Activated CD4-positive, alpha-beta T cell treated with anti-CD3 and anti-CD28 coated beads for 4 hours (primary cell): ENCODE measurements at places on chromosomes 7 and 10.

GRCh38 chr7:40329601-40330153, 194.9 kb downstream of the SUGCT start:
- DNase-seq, result no peak

- no peak for DNase-seq
These were observed 20.6 kb downstream of the RGR start for GRCh38 chr10:84265418-84265817.

DNA sequence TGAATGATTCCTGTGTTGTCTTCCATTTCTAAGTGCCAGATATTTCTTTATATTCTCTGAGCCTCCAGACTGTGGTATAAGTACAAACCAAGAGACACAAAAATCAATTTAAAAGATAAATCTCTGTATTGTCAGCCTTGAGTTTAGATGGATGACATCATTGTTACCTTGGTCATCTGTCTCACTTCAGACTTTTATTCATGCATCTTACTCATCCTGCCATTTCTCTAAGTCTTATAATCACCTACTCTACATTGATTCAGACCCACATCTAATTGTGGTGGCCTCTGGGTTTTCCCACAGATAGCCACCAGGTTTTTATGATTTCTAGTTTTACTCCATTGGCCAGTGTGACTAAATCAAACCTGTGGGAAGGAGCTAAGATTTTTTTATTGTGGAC, 26.8 kb upstream of the HDAC9 start:
- no peak for DNase-seq

DNA sequence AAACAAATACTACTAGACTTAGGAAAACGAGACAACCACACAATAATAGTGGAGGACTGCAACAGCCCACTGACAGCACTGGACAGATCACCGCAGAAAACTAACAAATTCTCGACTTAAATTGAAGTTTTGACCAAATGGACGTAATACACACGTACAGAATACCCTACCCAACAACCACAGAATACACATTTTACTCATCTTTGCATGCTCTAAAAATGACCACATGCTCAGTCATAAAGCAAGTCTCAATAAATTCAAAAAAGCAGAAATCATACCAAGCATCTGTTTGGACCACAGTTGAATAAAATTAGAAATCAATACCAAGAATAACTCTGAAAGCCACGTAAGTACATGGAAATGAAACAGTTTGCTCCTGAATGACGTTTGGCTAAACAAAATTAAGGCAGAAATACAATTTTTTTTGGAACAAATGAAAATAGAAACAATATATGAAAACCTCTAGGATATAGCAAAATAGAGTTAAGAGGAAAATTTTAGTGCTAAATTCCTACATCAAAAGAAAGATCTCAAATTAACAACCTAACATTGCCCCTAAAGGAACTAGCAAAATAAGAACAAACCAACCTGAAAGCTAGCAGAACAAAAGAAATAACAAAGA, 30.6 kb downstream of the MAPK8 start:
- DNase-seq, result no peak

GRCh38 chr10:24408365-24408764, 199.4 kb downstream of the KIAA1217 start:
- no peak for DNase-seq

- DNase-seq, result no peak
These were observed 1180.3 kb downstream of the TYW1 start for GRCh38 chr7:68176974-68177373.

DNA sequence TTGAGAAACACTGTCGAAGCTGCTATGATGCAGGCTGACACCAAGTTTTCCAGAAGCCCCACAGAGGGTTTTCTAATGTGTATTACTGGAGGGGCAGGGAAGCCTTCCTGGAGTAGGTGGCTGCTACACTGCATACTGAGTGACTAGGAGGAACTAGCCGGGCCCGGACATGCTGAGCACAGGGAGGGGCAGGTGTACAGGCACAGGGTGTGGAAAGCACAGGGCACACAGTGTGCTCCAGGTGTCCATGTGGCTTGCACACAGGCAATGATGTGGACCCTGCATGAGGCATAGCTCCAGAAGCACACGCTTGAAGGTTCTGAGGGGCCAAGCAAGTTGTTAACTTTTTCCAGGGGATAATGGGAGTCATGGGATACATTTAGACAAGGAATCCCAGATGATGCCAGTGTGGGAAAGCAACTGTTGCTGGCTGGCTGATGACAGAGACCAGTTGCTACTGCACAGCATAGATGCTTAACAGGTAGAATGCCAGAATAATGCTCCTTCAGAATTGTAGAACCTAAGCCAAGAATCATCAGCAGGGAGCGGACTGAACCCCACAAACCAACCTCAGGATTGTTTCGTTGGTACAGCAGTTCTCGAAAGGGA, 14.6 kb downstream of the DHX32 start:
- no peak for DNase-seq

DNA sequence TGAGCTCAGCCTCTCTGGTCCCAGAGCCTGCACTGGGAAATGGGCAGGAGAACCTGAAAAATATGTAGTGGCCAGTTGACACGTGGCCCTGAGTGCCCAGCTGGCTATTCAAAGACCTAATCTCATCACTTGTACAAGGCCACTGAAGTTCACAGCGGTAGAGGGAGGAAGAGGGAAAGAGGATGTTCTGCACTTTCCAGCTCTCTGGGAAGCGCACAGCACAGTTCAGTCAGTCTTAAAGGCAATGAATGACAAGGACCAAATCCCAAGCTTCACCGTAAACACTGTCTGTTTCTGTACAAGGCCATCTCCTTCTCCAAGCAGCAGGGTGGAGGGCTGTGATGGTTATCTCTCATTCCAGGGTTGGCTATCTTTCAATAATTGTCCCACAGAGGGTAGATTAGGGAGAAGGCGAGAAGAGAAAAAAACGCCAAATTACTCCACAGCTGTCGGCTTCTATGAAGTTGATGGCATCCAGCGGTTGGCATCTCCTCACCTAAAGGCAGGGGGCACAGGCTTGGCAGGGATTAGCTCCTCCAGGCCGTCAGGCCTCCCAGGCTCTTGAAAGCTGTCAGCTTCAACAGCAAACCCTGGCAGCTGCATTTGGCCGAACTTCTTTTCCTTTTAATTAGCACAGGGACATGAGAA, 10.6 kb downstream of the SFMBT2 start:
- no peak for DNase-seq

DNA sequence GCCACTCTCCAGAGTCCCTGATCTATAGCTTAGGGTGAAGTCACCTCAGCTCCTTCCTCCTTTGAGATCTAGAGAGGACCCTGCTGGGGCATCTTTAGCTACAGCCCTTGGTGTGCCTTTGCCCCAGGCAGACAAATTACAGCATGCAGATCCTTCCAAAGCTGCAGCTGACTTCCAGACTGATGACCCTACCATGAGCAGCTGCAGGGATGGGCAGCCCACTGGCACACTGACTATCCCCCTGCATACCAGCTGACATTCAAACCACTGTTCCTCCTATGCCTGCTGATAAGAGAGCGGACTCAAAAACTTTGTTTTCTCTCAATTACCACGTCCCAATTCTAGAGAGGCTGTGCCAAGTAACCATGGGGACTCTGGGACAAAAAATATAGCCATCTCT, 70.6 kb downstream of the COL13A1 start:
- no peak for DNase-seq

DNA sequence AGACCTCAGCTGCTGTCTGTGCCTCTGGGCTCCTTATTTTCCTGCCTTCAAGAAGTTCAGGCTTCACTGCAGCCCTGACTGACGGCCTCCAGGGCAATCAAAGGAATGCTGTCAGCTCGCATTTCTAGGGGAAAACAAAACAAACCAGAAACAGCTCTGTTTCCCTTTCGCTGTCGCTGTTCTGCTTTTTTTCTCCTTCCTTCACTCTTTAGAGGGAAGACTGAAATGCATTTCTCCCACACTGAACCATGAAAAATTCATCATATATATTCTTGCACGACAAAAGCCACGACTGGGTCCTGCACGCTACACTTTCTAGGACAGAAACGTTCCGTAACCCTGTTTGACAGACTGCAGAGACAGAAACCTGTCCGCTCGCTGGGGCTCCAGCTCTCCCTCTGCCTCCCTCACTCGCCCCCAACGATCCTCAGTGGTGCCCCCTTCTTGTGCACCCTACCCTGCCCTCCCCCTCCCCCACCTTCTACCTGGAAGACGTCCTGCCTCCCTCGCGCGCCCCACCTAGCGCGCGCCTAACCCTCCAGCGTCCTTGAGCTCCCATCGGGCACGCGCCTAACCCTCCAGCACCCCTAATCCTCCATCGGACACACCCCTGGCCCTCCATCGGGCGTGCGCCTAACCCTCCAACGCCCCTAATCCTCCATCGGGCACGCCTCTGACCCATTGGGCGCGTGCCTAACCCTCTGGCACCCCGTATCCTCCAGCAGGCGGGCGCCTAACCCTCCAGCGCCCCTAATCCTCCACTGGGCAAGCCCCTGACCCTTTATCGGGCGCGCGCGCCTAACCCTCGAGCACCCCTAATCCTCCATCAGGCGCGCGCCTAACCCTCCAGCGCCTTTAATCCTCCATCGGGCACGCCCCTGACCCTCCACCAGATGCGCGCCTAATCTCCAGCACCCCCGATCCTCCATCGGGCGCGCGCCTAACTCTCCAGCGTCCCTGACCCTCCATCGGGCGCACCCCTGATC, 37.1 kb downstream of the SVOPL start:
- no peak for DNase-seq

GRCh38 chr7:158805937-158806336, 23.4 kb downstream of the ESYT2 start:
- DNase-seq, result no peak

GRCh38 chr10:90162271-90162853, 461.0 kb downstream of the KIF20B start:
- no peak for DNase-seq

- DNase-seq, result peak; percentile 16
These were observed 546.5 kb upstream of the STEAP1 start for GRCh38 chr7:89607792-89608191.

DNA sequence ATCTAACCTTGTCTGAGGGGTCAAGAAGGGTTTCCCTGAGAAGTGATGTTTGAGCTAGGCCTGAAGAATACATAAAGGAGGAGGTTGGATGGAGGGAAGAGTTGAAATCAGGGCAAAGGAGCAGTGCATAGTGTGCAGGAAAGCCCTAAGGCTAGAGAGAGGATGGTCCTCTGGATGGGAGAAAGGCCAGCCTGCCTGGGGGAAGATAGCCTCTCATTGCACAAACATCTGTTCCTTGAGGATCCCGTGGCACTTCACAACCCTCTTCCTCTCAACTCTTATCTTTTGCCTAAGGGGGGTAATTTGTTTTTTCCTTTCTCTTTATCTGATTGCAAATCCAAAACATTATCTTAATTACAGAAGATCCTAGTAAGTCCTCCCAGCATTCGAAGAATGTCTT, 35.7 kb downstream of the STAMBPL1 start:
- no peak for DNase-seq

- no peak for DNase-seq
These were observed 4.6 kb downstream of the GTPBP4 start for GRCh38 chr10:992871-993270.

GRCh38 chr10:86108696-86109095, 257.9 kb downstream of the GRID1 start:
- no peak for DNase-seq

GRCh38 chr7:36131026-36131425, 22.0 kb upstream of the EEPD1 start:
- no peak for DNase-seq

GRCh38 chr7:120955577-120956149, 5.1 kb downstream of the ING3 start:
- DNase-seq, result no peak

DNA sequence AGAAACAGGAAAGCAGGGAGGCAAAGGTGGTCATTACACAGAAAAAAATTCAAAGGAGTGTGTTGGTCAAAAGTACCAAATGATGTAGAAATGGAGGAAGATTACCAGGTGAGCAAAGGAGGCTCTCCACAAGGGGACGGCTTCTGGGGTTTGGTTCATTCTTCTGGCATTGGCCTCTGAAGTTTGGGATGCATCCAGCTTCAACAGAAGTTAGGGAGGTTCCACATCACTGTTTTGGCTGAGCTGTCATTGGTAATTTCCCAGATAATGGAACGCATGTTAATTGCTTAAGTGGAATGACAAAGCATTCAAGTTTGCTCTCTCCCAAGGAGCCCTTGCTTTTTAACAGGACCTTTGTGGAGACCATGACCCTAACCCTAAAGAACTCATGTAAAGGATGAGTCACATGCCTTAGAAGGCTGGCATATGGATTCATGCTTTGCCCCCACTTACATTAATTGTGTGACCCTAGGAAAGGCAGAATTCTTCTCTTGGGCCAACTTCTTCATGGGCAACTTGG, 398.6 kb downstream of the GPAM start:
- no peak for DNase-seq

- DNase-seq, result no peak
These were observed 2.8 kb upstream of the GPRIN2 start for GRCh38 chr10:46559231-46559671.

DNA sequence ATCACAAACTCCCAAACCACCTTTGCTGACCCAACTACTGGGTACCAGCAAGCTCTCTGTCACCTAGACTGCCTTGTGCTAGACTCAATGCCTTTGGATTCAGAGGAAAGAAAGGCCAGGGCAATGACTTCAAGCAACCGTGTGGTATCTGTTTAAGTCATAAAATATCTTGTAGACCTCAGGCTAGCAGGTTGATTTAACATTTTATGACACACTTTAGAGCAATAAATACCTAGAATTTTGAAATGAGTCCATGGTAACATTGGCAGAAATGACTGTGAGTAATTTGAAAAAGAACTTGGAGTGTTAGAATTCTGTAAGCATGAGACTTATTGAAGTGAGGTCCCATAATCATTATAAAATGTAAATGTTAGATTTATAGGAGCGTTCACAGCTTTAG, 87.2 kb downstream of the TWIST1 start:
- no peak for DNase-seq

DNA sequence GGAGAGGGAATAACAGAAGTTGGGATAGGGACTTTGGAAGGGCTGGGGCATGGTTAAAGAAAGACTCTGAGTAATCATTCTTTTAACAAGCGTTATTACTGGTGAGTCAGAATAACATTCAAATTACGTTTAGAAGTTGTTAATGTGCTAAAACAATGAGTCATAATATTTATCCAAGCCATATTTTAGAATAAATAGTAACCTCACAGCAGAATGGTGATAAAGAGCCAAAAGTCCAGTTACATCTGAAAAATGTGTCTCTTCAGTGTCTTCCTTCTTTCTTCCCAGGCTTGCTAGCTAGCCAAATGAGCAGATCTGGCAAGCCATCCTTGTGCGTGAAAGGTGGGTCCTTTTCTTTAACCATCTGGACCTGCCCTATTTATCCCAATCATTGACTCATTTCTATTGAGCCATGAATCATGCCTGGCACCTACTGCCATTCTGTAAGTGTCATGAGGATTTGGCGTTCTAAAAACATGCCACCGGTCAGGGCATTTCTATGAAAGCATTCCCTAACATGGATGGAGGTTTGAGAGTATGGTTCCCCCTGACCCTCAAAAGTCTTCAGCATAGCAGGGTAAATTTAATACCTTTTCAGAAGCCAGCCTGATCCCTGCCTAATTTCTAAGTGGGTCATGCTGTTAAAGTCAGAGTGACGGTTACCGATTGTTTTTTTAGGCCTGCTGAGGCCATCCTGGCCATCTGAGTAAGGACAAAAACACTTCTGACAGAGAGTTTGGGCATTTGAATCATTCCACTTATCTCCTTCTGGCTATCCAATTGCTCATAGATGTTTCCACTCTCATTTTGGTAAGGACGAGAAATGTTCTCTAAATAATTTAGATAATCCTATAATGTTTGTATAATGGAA, 26.9 kb downstream of the MYPN start:
- DNase-seq, result no peak

- no peak for DNase-seq
These were observed 45.2 kb downstream of the FAM171A1 start for GRCh38 chr10:15325944-15326284.
